ENCODE measurements at places on chromosomes 2 and 18.
A peak's percentile ranks its signal among the peaks of the same experiment; 100 is the strongest.

GRCh38 chr2:152344579-152345195 lies 9.7 kb downstream of the FMNL2 start:
- no peak for DNase-seq

DNA sequence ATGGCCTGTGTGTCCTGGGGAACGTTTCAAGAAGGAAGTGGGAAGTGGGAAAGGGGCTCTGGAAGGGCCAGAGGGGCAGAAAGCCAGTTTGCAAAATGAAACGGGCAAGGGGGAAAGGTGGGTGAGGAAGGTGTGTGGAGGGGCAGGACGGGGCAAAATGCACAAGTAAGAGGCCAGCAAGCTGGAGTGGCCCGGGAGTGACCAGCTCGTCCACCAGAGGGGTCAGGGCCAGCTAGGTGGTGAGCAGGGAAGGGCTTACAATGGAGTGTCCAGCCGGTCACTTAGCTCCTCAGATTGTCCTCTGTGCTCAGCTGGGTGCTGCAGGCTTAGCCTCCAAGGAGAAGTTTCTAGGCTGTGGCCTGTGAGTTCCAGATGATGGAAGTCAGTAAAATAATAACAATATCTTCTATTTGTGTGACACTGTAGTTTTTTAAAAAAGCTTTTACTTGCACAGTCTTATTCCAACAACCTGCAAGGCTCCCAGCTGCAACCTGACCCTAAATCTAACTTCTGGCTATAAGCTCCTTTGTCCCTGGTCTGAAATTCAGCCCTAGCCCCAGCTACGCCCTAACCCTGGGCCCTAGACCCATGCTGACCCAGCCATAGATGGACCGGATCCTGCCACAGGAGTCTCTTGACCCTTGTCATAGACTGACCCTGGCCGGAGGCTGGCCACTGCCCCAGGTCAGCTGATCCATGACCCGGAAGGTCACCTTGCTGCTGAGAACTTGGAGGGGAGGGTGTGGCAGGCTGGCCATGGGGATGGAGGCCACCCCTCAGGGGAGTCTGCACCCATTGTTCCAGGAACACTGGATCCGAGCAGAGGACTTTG lies 29.2 kb downstream of the MYO7B start:
- DNase-seq, result no peak

DNA sequence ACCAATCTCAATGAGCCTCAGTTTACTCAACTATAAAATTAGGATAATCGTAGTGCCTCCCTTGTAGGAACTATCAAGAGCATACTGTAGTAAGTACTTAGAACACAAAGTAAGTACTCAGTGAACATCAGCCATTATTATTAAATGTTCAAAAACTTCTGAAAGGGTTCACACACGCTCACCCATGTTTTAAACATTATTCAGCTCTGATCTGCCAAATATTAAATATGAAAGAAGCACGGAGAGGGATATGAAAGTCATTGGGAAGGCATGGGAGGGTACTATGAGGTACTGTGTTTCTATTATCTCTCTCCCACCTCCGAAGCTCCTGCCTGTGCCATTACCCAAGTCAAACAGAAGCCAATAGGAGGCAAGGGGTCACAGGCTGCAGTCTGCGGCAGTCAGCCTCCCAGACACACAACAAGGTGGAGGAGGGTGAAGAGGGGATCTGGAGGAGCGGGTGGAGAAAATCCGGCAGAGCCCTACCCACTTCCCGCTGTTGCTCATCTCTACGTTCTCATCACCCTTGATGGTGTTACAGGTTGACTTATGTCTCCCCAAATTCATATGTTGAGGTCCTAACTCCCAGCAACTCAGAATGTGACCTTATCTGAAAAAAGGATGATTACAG lies 2.0 kb upstream of the TBC1D8 start:
- no peak for DNase-seq

GRCh38 chr2:206004004-206004693 lies 81.8 kb downstream of the INO80D start:
- DNase-seq, result no peak

- peak; percentile 64 for DNase-seq
These were observed 40.5 kb upstream of the NABP1 start for GRCh38 chr2:191637182-191638078.

DNA sequence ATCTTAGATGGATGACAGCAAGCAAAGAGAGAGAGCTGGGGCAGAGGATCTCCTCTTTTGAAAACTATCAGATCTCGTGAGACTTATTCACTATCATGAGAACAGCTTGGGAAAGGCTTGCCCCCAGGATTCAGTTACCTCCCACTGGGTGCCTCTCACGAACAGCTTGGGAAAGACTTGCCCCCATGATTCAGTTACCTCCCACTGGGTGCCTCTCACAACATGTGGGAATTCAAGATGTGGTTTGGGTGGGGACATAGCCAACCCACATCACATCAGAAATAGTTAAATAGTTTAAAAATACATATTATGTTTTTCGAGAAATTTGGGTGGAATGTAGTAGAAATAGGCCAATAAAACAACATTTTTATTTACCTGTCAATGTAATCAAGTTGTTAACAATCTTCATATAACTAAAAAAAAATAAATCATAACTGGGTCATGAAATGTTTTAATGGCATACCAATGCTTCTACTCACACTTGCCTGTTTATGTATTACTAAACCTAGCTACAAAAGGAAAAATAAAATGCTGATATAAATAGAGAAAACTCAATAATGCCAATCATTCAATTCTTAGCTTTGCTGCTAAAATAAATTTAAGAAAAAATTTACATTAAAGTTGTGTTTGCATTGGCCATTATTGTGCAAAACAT lies 608.9 kb downstream of the SUCLG1 start:
- no peak for DNase-seq

- DNase-seq, result no peak
These were observed 85.0 kb downstream of the MARCHF4 start for GRCh38 chr2:216287251-216287650.

GRCh38 chr2:78817430-78817829 lies 208.1 kb upstream of the REG3G start:
- DNase-seq, result no peak

DNA sequence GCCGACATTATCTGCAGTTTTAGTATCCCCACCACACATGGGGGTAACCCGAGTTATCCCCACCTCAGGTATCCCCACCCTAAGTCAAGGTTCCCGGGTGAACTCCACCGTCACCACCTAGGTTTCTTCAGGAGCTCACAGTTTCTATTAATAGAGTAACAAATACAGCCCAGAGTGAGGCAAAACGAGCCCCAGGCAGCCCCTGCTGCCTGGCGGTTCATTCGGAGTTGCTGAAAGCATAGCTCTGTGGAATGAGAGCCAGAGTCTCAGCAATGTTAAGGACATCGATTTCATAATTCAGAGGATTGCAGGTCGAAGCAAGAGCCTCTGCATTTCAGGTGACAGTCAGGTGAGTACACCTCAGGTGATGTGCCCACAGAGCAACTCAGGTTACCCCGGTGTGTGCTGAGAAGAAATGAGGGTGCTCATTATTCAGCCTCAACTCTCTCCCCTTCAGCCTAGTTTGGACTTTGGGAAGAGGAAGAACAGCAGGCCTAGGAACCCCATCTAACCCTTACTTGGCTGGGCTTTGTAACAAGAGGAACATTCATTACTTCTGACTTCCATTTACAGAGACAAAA lies 10.7 kb downstream of the SATB2 start:
- no peak for DNase-seq

DNA sequence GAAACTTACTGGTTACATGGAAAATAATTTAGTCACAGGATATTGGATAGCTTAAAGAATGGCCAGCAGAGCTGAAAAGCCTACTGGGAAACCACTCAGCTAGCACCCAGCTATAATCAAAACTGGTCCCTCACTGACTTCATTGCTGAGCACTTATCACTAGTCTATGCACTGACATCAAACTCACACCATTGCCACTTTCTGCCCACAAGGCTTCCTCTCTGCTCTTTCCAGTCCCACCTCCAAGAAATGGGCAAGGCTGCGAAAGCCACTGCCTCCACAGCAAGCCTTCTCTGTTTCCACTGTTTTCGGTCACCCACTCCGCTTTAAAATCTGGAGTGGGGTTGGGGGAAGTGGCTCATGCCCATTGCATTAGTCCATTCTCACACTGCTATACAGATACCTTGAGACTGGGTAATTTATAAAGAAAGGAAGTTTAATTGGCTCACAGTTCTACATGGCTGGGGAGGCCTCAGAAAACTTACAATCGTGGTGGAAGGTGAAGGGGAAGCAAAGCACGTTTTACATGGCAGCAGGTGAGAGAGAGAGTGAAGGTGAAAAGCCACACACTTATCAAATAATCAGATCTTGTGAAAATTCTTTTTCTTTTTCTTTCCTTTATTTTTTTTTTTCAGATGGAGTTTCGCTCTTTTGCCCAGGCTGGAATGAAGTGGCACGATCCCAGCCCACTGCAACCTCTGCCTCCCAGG lies 77.0 kb upstream of the CERS6 start:
- DNase-seq, result no peak

GRCh38 chr18:73913505-73913904 lies 234.1 kb downstream of the FBXO15 start:
- no peak for DNase-seq

DNA sequence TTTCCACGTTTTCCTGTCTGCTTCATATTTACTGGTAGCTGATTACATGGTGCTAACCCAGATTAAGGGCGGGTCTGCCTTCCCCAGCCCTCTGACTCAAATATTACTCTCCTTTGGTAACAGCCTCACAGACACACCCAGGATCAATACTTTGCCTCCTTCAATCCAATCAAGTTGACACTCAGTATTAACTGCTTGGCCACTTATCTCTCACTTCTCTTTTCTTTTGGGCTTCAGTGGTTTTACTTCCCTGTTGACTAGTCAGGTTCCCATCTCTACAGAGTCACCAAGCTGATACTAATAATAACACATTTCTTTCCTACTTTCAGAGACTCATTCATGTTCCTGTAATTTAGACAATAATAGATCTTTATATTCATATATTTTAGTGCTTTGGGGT lies 302.2 kb upstream of the MAP2 start:
- no peak for DNase-seq

DNA sequence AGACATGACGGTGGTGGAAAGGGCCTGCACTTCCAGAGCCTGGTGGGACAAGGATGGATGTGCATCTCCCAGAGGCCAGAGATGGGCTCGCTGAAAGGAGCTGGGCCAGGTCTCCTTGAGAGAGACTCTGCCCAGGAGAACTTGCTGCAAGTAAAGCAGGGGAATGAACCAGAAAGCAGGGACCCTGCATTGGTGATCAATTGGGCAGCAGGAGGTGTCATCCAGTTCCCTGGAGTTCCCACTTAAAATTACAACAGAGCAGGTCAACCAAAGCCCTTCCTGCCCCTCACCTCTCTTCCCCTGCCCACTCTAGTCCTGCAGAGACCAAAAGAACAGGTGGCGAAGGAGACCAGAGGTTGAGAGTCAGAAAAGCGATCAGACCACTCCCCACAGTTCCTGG lies 69.7 kb upstream of the CAB39 start:
- no peak for DNase-seq

DNA sequence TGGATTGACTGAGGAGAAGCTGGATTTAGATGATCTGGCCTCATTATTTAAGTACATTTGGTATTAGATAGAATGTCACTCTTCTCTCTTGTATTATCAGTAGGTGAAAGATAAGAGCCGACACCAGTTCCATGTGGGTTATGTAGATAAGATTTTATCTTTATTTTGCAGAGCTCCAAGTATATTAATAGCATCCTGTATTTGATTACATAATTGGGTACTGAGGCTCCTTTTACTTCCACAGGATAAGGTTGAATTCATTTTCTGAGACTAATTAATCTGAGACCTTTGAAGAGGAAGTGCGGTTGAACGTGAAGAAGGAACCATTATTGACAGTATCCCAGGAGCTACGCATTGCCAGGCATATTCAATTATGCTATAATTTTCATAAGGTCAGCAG lies 32.8 kb upstream of the CD226 start:
- no peak for DNase-seq

- peak; percentile 21 for DNase-seq
These were observed 917.6 kb upstream of the ACVR2A start for GRCh38 chr2:146927080-146927711.

GRCh38 chr18:22463076-22463475 lies 45.4 kb upstream of the CTAGE1 start:
- no peak for DNase-seq

DNA sequence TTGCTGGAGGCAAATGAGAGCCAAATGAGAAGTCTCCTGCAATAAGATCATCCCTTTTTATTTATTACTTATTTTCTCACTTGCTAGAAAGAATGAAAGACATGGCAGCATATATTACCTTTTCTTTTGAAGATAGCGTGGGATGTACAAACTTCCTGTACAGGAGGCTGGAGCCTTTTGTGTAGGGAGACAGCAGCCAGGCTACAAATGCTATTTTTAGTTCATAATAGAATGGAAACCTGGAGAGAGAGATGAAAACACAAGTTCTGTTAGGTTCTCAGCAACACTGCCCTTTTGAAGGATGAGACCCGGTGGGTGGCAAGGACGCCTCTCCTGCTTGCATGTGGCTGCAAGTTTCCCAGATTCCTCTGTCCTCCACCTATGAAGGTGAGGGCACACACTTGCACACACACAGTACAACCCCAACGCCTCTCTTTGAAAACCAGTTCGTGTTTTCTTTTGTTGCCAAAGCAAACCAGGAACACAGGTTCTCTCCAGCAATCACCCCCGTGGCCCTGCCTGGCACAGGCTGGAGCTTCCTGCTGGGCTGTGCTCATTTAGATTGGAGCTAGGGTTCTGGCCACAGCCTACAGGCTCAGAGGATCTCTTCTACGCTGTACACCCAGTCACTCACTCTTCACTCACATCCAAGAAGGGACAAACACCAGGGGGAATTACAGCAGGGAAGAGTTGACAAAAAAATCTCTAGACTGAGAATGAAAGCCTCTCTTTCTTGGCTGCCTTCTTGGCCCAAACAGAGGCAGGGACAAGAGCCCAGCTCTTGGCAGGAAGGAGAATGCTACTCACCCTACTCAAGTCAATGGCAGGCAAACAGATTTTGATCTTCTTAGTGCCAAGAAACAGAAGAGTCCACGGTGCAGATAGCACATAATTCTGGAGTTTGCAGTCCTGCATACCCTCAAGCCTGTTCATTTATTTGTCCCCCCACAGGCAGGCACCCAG lies 55.6 kb downstream of the MRPL35 start:
- no peak for DNase-seq

- DNase-seq, result no peak
These were observed 53.0 kb downstream of the BIN1 start for GRCh38 chr2:127053731-127054603.

GRCh38 chr2:144583741-144584453 lies 64.0 kb upstream of the ZEB2 start:
- no peak for DNase-seq

GRCh38 chr2:33644215-33644614 lies 45.1 kb upstream of the FAM98A start:
- no peak for DNase-seq

DNA sequence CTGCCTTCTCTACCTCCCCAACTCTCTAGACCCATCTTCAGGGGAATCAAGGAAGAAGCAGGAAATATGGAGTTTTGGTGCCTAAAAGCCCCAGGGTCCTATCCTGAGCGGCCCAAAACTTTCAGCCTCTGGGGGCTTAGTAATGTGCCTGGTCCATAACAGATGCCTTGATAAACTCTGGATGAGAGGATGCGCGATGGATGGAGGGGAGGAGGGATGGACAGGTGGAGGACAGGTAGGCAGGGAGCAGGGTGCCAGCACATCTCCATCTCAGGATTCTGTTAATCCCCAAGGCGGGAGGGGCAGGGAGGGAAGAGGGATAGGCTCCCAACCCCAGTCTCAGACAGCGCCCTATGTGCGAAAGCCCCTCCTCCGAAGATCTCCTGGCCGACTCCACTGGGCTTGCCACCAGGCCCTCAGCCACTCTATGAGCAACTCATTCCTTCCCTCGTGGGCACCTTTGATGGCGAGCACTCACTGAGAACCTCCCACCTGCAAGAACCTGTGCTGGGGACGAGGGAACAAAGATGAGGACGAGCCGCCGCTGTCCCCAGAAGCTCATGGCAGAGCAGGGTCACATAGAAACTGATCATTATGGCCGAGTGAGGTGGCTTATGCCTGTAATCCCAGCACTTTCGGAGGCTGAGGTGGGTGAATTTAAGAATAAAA lies 23.1 kb downstream of the HS1BP3 start:
- DNase-seq, result no peak

Data from MM.1S (cell line).